Naive B cell (primary cell): ENCODE measurements at places on chromosomes 12 and 14.

- DNase-seq, result no peak
These were observed 17.8 kb downstream of the AK7 start for GRCh38 chr14:96409701-96410100.

DNA sequence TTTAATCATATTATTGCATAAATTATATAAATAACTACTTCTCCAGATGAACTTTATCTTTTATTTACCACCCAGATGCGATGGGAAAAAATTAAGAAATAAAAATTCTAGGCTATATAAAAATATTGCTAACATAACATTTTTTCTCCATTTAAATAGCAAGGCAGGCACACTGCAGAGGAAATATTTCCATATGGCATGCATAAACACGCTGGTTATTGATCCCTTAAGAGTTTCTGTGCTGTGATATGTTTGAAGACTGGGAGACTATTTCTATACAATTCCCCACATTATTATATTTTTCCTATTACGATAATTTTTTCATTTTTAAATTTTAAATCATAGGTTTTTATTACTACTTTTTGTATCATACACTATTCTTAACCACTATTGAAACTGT is 131.5 kb downstream of the C12orf50 start:
- no peak for DNase-seq

GRCh38 chr12:10067942-10068341 is 30.8 kb downstream of the CLEC1A start:
- DNase-seq, result no peak

- no peak for DNase-seq
These were observed 56.8 kb upstream of the LRRK2 start for GRCh38 chr12:40168001-40168400.

DNA sequence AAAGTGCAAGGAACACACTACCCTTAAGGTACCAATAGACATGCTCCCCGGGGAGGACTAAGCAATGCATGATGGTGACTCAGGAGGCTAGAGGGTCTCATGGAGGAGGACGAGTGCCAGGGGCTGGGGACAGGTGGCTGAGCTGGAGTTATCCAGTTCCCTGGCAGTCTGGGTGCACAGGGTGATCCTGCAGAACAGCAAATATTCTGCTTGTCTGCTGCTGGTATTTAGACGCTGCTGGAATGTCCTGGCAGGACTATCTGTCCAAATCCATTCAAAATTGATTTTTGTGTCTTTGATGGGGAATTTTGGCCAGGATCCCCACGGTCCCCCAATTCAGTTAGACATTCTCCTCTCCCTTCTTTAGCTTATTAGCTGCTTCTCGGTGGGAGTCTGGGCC is 138.7 kb downstream of the C12orf75 start:
- no peak for DNase-seq

DNA sequence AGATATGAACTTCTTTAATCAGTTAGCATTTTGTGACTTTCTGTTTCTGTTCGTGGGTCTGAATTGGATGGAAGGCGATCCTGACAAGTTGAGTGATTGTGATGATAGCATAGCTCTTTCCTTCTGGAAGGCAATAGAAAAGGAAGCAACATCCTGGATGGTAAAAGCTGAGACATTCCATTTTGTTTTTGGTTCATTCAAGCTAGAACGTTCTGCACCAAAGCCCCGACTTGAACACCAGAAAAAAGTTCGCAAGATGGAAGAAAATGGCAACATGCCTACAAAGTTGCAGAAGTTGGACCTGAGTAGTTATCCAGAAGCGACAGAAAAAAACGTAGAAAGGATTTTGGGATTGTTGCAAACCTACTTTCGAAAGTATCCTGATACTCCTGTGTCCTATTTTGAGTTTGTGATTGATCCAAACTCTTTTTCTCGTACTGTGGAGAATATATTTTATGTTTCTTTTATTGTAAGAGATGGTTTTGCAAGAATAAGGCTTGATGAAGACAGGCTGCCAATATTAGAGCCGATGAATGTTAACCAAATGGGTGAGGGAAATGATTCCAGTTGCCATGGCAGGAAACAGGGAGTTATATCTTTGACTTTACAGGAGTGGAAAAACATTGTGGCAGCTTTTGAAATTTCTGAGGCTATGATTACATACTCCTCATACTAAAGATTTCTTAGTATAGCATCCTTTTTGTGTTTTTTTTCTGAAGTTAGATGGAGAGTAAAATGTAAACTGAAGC is 896 bp downstream of the EID3 start:
- DNase-seq, result no peak

GRCh38 chr14:35407306-35407630 is 2.7 kb upstream of the NFKBIA start:
- DNase-seq, result no peak

DNA sequence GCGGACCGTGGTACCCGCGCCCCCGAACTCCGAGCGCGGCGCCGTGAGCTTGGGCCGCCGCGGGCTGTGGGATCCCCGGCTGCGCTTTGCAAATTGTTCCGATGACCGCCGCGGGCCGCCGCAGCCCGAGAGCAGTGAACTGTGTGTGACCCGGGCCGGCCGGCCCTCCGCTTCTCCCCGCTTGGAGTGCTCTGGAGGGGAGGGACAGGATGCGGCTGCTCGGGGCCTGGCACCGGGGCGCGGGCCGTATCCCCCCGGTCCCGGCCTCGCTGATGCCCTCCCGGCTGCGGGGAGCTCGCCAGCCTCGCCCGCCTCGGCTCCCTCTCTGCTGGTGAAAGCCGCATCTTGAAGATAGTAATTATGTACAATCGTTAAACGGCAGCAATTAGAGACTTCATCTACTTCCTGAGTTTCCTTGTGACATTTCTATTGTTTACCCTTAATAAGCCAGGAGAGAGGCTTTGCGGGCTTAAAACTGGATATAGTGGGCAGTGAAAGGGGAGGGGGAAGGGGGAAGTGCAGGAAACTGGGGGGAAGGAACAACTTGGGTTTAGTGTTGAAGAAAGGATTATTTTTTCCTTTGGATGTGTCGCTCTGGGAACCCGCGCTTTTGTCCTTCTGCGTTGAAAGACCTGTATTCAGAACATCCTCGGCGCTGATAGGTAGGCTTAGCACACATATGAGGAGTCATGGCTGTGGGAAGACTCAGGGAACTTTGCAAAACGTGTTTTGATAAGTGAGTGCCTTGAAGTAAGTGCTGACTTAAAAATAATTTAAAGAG is 1.2 kb downstream of the PELI2 start:
- peak; percentile 31 for DNase-seq

GRCh38 chr12:98470469-98471082 is 44.8 kb upstream of the TMPO start:
- no peak for DNase-seq

GRCh38 chr12:56724972-56725722 is at the start of gene NACA:
TSS of gene NACA (minus strand) at chr12:56725299. CDS start at chr12:56724521, 778 bp downstream.
- DNase-seq, result peak; percentile 96

DNA sequence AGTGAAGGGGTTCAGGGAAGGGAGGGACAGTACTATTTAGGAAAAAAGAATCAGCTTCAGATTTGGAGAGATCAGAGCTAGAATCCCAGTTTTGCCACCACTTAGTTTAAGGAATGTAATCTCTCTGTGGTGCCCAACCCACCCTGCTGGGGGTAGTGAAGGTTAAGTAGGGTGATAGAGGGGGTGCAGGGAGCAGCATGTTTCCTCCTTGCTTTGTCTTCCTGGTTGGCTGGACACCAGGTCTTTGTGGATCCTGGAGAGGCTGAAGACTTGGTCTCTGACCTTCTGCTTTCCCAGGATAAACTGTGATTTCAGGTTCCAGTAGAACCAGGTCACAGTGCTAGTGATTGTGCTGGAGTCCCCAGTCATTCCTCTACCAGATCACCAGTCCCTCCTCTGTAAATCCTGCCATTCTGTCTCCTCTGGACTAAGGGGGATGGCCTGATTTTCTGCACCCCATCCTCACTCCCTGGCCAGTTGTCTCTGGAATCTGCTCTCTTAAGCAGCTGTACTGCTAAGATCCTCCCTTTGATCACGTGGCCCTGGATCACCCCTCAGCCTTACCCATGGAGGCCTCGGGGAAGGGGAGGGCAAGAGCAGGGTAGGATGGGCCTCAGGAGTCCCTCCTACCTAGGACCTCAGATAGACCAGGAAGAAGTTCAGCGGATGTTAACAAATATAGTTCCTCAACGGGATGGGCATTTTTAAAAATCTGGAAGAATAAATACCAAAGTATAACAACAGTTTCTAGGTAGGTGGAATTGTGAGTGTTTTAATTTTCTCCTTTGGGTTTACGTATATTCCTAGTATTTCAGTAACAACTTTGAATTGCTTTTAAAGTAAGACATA is 3.1 kb downstream of the MAP3K12 start:
- no peak for DNase-seq

DNA sequence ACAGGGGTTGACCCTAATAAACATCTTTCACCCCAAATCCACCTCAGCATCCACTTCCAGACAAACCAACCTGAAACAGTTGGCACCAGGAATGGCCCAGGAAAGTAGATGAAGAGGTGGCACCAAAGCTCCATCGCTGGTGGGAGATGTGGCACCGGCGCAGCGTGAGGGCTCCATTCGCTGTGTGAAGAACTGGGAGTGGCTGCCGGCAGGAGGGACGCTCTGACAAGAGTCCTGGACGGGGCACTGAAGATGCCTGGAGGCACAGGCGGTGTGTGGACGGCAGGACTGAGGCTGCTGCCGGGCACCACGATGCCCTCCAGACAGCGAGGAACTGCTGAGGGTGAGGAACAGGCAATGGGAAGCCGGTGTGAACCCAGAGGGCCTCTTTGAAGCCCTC is 29.3 kb downstream of the DIO3 start:
- no peak for DNase-seq
